Thoracic aorta (tissue), 2 donors: ENCODE measurements at places on chromosomes 3 and 15. TPM values are rescaled to one million over a fixed set of nuclear protein-coding genes. Genes with fewer than 3 reads are reported as not detected.

Gene P2RY14
- 4.3 TPM for total RNA-seq

Gene TIMP4
- 73.9 TPM for total RNA-seq

Gene POLR2H
- 49.5 TPM for total RNA-seq

Gene DPPA2
- total RNA-seq = not detected

Gene C15orf62
- not detected for total RNA-seq

Gene TNNC1
- total RNA-seq = 1.5 TPM

Gene CCR8
- total RNA-seq = not detected

Gene LRRFIP2
- total RNA-seq = 98.8 TPM

Gene ANKRD34C
- total RNA-seq = not detected

Gene ABI3BP
- 185 TPM for total RNA-seq

Gene GPR27
- total RNA-seq = 1.3 TPM

Gene ZDHHC23
- total RNA-seq = 6.3 TPM

Gene MYEF2
- 63.5 TPM for total RNA-seq

Gene PIK3CB
- 32.0 TPM for total RNA-seq
